ENCODE measurements at places on chromosomes 4 and X. TPM values are rescaled to one million over a fixed set of nuclear protein-coding genes. Genes with fewer than 3 reads are reported as not detected.

Gene ADRA2C
- 0.96 TPM for total RNA-seq

Gene FTSJ1
- 27.7 TPM for total RNA-seq

Gene SERPINA7
- 0.24 TPM for total RNA-seq

Gene SLC2A9
- total RNA-seq = 11.1 TPM

GRCh38 chrX:17519358-17519757 lies 144.4 kb downstream of the NHS start:
- no peak for DNase-seq

DNA sequence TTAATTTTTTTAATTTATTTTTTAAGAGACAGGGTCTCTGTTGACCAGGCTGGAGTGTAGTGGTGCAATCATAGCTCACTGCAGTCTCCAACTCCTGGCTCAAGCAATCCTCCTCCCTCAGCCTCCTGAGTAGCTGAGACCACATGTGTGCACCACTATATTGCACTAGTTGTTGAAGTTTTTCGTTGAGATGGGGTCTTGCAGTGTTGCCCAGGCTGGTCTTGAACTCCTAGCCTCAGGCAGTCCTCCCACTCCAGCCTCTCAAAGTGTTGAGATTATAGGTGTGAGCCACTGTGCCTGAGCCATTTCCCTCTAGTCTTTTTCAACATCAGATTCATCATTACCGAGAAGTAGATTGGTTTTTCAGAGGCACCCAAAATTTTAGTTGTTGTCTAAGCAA lies 165.7 kb downstream of the DCLK2 start:
- no peak for DNase-seq

Gene GLUD2
- 1.2 TPM for total RNA-seq

- no peak for DNase-seq
Measured at GRCh38 chrX:154979629-154980028, 42.9 kb downstream of the F8 start.

GRCh38 chrX:103734125-103734760 lies 23.5 kb downstream of the TMEM31 start:
- no peak for DNase-seq

- peak; percentile 18 for DNase-seq
Measured at GRCh38 chrX:2635342-2635741, 55.8 kb upstream of the CD99 start.

Gene S100P
- total RNA-seq = 5.3 TPM

GRCh38 chrX:150828785-150829184 lies 69.7 kb downstream of the CD99L2 start:
- DNase-seq = no peak

DNA sequence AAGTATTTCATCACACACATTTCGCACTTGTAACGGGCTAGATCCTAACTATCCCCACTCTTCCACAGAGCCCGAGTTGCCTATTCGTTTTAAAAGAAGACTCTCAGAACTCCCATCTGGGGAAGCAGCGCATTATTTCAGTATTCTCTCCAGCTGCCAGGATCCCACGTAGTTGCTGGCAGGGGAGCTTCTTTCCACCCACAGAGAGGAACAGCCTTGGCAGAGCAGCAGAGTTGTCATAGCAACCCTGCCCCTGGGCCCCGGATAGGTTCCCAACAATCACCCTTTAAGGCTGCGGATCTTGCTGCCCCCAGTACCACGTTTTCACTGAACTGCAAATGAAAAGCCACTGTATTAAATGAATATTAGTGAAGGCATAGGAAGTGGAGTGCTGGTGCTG lies 106.7 kb downstream of the GPM6A start:
- peak; percentile 74 for DNase-seq

DNA sequence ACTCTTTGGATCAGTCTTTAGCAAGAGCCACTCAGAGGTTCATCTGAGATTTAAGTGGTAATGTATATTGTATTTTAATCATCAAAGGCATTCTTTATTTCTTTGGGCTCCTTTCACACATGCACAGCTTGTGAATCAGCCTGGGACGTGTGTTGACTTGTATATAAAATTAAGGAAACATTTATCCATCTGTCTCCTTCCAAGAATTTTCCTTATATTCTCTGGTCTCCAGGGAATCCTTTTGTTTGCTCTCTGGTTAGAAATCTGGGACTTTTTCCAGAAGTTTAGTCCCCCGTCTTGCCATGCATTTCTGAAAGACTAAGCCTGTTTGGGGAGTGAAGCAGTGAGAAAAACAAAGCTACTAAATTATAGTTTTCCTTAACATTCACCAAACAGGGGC lies 212.3 kb downstream of the DCAF12L2 start:
- DNase-seq = peak; percentile 0

GRCh38 chr4:86181585-86181984 lies 178.3 kb downstream of the MAPK10 start:
- no peak for DNase-seq

DNA sequence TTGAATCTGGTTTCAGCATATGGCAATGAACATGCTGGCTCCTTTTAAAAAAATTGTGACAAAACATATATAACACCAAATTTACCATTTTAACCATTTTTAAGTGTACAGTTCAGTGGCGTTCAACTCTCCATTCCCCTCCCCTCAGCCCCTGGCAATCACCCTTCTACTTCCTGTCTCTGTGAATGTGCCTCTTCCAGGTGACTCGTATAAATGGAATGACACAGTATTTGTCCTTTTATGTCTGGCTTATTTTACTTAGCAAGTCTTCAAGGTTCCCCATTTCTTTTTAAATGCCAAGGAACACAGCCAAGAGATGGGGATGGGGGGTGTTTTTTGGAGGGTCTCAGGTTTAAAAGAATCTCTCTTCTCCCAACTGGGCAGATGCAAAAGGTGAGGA lies 35.4 kb upstream of the BCLAF3 start:
- peak; percentile 2 for DNase-seq

DNA sequence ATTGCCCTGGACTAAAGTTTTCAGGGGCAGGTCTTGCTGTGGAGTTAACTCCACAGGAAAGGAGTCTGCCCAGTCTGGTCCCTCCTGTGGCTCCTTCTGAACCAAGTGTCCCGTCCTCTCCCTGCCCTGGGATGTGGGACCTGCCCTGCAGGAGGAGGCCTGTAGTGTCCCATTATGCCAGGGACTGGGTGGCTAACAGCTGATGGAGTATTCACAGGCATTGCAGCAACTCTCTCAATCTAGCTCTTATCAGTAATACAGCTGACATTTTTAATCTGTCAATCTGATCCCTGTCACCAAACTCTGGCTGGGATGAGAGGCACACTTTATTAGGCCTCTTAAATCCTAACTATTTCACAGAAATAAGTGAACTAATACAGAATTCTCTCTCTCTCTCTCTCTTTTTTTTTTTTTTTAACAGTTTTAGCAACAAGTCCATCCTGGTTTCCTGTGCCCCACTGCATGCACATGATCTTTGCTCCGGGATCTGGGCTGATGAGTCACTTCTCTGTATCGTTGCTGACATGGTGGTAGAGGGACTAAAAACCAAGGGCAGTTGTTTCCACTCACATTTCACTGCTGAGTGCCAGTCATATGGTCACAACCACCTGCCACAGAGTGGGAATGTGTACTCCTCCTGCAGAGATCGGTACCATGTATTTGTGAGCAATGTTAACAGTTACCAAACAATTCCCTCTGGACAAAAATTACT lies 39.1 kb downstream of the HAND2 start:
- DNase-seq = peak; percentile 58

GRCh38 chr4:98293104-98293887 lies 32.1 kb downstream of the RAP1GDS1 start:
- DNase-seq = no peak

DNA sequence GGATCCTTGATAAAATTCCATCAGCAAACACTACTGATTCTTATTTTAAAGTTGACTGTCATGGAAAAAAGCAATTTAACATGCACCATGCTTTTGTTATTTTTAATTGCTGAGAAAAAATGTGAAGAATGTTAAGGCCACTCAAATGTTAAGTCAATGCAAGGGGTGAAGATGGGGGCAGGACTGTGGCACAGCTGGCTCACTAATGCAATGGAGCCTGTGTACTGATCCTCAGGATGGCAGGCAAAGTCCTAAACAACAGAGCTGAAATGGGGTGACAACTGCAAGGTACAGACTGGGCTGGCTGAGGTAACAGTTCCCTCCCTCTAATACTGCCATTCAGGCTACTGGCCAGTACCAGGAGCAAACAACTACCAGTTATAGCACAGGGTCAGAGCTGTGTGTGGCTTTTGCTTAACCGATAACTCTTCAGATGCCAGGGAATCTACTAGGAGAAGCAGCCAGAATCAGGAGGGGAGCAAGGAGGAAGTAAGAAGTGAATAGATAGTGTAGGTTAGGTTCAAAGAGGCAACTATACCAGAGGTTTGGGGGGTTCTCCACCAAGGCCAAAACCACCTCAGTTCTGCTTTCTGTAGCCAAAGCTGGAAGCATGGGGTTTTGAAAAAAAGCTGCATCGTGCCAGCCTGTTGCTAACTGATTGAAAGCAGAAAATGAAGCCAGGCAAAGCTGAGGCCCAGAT lies 372.6 kb downstream of the OPHN1 start:
- DNase-seq = peak; percentile 7

Gene SHOX
- 0.96 TPM for total RNA-seq

- DNase-seq = no peak
Measured at GRCh38 chr4:16360694-16361262, 134.5 kb upstream of the TAPT1 start.

- no peak for DNase-seq
Measured at GRCh38 chrX:154661170-154661569, 7.8 kb upstream of the CTAG2 start.

Gene VSIG4
- total RNA-seq = 45.0 TPM

Gene SYP
- total RNA-seq = 0.24 TPM

Gene OTC
- total RNA-seq = not detected

DNA sequence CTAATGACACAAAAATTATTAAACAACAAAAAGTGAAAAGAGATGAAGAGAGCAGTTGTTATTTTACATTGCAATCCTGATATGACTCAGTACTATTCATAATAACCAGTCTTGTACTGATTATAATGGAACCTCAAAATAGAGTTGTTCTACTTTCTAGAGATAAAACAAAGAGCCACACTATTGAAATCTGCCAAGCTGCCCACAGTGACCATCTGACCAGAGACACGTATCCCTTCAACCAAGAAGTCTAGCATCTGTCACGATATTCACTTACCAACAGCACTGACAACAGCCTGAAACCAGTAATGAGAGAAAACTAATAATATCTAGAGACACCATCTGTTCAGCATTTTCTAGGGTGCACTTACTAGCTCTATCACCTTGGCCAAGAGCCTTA lies 466.7 kb downstream of the NKX6-1 start:
- DNase-seq = no peak

Gene TMPRSS11B
- total RNA-seq = 6.7 TPM

Gene SSX4B
- total RNA-seq = not detected

DNA sequence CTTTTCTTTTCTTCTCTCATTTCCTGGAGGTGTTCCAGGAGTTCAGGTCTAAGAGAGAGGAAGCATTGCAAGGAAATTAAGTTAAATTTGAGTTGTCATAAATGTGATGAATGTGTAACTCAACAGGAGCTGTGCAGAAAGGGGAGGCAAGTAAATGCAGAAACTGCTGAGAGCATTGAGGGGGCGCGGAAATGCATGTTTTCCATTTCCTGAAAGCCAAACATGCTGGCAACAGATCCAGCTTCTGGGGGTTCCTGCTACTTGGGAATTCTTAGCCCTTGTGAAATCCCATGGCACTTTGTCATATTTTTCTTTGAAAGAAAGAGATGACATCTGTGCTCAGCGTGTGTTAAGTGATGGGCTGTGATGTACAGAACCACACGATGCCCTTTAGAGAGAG lies 33.8 kb upstream of the NAP1L5 start:
- DNase-seq = no peak

DNA sequence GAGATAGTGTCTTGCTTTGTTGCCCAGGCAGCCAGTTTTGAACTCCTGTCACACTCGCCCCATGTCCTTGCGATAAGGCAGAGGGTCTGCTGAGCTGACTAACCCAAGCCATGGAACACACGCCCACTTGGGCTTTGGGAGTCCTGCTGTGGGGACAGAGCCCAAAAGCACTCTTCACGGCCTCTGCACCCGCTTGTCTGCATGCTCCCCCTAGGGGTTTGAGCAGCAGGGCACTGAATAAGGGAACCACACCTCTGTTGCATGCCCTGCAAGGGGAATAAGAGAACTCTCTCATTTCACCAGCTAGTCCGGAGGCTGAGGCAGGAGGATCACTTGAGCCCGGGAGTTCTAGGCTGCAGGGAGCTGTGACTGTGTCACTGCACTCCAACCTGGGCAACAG lies 166.0 kb downstream of the STAG2 start:
- no peak for DNase-seq

Data from umbilical cord (tissue), 2 donors.